ENCODE measurements at places on chromosomes 13 and 19.

- no peak for DNase-seq
Measured at GRCh38 chr13:48000559-48001113, 437 bp downstream of the SUCLA2 start.

- DNase-seq: peak; percentile 51
Measured at GRCh38 chr19:570937-571565, 1.3 kb upstream of the BSG start.

- peak; percentile 37 for DNase-seq
Measured at GRCh38 chr19:45876411-45877197, 9.3 kb downstream of the IRF2BP1 start.

- no peak for DNase-seq
Measured at GRCh38 chr13:113794764-113795173, 35.7 kb downstream of the TMEM255B start.

DNA sequence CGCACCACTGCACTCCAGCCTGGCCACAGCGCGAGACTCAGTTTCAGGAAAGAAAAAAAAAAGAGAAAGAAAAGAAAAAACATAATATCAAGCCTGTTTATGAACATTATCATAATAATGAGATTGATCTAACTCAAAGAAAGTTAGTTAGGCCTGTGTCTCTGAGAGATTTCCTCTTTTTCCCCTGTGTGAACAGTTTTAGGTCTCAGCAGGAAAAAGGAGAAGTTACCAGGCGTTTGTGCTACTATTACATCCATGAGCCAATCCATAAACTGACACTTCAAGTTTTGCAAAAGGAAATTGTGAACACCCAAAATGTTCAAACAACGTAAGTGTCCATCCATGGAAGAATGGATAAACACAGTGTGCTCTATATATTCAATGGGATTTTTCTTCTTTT lies 3.8 kb downstream of the TARM1 start:
- no peak for DNase-seq

DNA sequence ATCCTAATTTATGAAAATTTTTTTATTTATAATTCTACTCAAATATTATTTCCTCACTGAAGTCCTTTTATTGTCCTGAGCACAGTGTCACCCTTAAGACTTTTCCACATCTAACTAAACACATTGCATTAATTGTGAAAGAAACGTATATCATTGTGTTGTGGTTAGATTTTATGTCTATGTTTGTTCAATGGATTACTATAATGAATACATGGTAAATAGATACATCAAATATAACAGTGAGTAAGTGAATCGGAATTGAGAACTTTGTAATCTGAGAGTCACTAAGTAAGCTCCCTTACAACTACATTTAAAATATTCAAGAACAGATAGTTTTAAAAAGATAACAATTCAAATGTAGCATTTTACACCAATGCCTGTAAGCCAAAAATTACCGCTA lies 417.6 kb upstream of the PCDH20 start:
- DNase-seq: no peak

GRCh38 chr13:113559901-113560644 lies 24.5 kb upstream of the TFDP1 start:
- no peak for DNase-seq

- DNase-seq: no peak
Measured at GRCh38 chr13:53110181-53110580, 81.6 kb downstream of the OLFM4 start.
